ENCODE measurements at places on chromosomes 6 and 20.

DNA sequence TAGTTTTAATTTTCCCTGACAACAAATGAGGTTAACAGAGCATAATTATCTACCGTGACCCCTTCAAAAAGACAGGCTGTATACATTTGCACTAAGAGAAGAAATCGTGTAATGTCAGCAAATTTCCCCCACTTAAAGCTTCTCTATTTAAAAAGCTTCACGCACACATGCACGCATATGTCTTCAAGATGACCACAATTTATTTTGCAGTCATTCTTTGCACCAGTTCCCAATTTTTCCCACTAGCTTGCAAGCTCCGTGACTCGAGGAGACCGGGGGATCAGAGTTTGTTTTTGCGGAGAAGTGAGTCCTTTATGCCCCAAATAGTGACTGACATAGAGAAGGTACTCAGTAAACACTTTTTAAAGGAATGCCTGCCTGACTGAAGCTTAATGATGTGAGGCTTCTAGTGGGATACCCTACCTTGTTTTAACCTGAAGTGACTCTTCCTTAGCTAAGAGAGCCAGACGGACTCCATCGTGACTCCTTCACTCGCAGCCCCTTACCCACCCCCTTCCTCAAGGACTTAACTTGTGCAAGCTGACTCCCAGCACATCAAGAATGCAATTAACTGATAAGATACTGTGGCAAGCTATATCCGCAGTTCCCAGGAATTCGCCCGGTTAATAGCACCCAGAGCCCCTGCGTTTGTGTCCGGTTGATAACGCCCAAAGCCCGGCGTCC lies 9.3 kb upstream of the NQO2 start:
- DNase-seq = no peak

- DNase-seq = no peak
Measured at GRCh38 chr6:87522686-87523085, 49.9 kb downstream of the SLC35A1 start.

GRCh38 chr6:68729377-68729903 lies 94.4 kb downstream of the ADGRB3 start:
- DNase-seq = no peak

- DNase-seq = no peak
Measured at GRCh38 chr6:107185391-107185970, 70.2 kb upstream of the BEND3 start.

GRCh38 chr6:36312854-36313648 lies 23.6 kb downstream of the BNIP5 start:
- DNase-seq = no peak

DNA sequence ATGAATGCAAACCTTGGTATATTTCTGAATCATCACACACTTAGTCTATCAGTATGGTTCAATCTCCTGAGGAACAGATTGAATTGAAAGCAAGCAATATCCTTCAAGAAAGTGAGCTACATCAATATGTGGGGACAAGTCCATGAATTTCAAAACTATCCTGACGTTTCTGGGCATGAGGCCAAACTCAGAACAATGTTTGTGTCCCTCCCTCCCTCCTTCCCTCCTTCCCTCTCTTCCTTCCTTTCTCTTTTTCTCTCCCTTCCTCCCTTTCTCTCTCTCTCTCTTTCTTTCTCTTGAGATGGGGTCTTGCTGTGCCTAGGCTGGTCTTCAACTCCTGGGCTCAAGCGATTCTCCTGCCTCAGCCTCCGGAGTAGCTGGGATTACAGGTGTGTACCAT lies 27.9 kb upstream of the SYNCRIP start:
- no peak for DNase-seq

- no peak for DNase-seq
Measured at GRCh38 chr6:28145231-28145630, 3.5 kb downstream of the ZKSCAN8 start.

- DNase-seq = no peak
Measured at GRCh38 chr6:83192456-83192855, 609 bp downstream of the PGM3 start.

- DNase-seq = no peak
Measured at GRCh38 chr20:21729316-21729715, 23.9 kb downstream of the PAX1 start.

DNA sequence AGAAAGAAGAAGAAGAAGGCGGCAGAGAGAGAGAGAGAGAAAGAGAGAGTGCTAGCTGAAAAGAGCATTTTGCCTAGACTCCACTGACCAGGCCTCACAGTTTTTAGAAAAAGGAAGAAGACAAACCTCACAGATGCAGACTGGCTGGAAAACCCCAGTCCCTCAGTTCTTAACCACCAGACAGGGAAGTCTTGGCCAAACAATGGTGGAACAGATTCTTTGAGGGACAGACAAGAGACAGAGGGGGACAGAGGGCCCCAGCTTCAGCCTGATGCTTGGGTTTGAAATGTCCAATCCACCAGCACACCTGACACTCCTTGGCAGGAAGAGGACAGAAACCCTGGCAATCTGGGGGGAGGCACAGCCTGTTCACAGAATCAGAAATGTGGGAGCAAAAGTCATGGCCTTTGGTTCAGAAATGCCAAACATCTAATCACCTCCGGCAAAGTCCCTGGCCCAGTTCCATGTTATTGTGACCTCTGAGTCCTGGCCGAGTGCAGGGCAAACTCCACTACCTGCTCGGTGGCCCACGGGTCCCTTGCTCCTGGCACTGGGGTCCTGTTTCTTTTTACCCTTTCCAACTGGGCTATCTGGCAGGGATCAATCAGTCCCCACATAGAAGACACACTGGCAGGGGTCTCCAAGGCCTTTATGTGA lies 235.2 kb downstream of the LY86 start:
- no peak for DNase-seq

- no peak for DNase-seq
Measured at GRCh38 chr6:134535831-134536230, 217.9 kb upstream of the SGK1 start.

GRCh38 chr6:127879685-127880084 lies 21.2 kb downstream of the THEMIS start:
- no peak for DNase-seq

GRCh38 chr20:50868509-50869495 lies 62.4 kb downstream of the ADNP start:
- no peak for DNase-seq

GRCh38 chr6:77774457-77774856 lies 121.6 kb downstream of the MEI4 start:
- DNase-seq = no peak

GRCh38 chr6:90459225-90459758 lies 127.6 kb downstream of the MAP3K7 start:
- DNase-seq = no peak

- DNase-seq = no peak
Measured at GRCh38 chr6:1665214-1665613, 55.5 kb downstream of the FOXC1 start.

- no peak for DNase-seq
Measured at GRCh38 chr20:44494266-44494665, 18.6 kb downstream of the TTPAL start.

- DNase-seq = no peak
Measured at GRCh38 chr6:44194326-44194725, 22.4 kb upstream of the MYMX start.

GRCh38 chr20:23966927-23967615 lies 21.5 kb downstream of the GGTLC1 start:
- no peak for DNase-seq

GRCh38 chr20:38473367-38473795 lies 738 bp downstream of the RALGAPB start:
- no peak for DNase-seq

DNA sequence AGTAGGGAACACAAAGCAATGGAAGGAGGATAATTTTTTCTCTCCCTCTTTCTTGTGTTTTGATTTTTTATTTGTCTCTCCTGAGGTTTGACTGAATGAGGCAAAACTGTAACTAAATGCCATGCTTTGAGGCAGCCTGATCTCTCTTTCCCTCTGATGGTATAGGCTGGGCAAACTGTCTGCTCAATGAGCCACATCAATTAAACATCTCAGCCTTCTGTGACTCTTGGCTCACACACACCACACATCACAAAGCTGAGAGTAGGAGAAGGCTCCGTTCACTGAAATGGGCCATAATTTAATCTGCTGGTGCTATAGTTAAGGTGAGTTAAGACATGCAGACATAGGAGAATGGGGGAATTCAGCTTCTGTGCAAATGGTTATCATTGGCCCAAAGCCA lies 28.1 kb upstream of the SCGN start:
- no peak for DNase-seq

DNA sequence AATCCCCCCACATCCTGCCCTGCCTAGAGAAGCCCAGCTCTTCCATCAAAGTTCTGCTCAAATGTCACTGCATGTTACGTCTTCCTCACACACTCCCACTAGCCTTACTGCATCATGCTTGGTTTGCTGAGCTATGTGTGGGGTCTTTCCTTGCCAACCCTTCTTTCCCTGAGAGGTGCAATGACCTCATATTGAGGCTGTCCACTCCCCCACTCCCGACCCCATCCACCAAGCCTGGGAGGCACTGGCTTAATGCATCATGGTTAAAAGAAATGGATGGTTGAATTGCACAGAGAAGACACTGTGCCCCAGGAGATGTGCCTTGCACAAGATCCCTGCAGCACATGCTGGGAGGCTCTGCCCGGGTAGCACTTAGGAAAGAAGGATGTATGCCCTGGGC lies 7.7 kb upstream of the IRF4 start:
- no peak for DNase-seq

DNA sequence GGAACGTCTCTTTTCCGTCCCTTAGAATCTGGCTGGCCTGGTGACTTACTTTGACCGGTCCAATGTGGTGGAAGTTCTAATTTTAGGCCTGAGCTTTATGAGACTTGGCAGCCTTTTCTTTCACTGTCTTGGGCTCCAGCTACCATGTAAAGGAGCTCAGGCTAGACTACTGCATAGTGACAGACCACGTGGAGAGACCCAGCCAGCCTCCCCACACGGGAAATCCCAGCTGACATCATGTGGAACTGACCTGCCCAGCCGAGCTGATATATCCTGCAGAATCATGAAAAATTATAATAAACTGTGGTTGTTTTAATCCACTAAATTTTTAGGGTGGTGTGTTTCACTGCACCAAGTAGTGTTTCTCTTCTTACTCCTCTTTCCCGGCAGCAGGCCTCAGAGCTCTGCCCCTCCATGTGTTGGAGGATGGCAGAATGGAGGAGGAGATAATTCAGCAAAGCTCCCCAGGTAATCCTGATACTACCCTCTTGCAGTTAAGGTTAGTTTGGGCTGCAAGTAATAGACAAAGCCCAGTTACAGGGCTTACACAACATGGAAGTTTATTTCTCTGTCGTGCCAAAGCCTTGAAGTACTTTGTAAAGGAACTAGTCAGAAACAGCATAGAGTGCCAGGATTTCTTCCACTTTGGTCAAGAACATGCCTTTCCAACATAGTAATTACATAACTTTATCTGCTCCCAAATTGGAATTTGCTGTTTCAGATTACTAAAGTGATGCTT lies 87.5 kb downstream of the SH3BGRL2 start:
- DNase-seq = no peak

DNA sequence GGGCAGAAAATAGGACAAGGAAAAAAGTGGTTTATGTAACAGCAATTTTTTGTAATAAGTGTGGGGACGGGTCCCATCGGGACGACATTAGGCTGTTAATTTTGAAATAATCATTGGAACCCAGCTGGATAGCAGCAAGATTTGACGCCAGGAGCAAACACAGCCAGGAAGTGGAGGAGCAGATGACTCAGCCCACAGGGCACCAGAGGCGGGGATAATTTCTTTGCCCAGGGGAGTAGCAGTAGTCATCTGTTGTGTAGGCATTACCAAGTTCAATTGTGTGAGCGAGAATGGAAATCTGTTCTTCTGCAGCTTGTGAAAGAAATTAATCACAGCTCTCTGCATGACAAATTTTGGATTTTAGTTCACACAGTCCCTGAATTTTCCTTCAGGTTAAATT lies 22.6 kb upstream of the RIN2 start:
- no peak for DNase-seq

- no peak for DNase-seq
Measured at GRCh38 chr6:3138341-3138740, 19.0 kb downstream of the TUBB2A start.

DNA sequence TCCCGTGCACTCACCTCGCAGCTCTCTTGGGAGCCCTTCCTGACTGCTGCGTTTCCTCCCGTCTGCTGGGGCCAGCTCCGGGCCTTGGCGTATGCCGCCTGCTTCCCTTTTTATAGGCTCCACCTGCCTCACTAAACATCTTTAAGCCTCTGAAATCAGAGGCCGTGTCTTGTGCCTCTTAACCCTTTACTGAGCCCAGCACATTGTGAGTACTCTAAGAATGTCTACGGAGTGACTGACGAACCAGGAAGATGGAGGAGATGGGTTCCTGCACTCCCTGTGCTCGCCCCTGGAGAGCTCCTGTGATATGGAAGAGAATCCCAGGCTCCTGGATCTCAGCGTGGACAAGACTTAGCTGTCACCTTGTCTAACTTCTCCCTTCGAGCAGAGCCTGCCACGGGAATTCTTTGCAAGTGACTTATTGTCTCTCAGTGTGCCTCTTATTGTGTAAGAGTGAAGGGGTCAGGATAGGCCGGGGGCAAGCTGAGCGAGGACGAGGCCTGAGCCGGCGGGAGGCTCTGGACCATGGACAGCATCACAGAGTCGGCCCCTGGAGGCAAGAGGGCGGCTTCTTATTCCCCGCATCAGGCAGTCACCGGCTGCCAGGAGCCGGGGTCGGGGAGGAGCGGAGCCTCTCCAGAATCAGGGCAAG lies 70.9 kb upstream of the CCDC167 start:
- no peak for DNase-seq

DNA sequence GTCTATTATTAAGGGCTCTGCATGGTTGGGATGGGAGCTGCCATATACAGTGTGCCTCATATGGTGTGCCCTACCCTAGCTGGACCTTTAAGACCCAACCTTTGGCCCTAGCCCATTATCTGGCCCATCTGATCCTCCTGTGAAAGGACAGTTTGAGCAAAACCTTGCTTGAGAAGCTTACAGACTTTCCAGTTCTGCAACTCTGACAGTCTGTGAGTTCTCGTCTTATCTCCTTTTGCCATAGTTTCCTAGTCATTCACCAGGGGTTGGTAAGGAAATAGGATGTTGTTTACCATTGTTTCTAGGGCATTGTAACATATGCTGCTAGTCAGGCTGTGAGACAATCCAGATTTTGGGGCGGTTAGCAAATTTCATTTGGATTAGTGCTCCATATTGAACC lies 17.2 kb downstream of the CTNNBL1 start:
- DNase-seq = no peak

GRCh38 chr6:16326971-16327776 lies 88.8 kb downstream of the GMPR start:
- DNase-seq = no peak

DNA sequence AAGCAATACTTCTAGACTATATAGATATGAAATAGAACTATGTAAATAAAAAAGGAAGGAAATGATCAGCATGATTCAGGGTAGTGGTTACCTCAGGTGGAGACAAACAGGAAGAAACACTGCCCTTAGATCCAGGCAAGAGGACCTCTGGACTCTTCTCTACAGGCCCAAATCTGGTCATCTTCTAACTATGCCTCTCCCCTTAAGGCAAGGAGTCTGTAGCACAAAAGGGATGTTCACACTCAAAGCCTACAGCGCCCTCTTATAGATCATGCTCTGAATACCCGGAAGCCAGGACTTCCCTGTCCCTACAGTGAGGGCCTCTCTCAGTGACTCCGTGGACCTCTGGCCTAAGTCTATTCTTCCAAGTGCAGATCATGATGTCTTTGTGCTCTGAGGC lies 30.4 kb upstream of the HIVEP2 start:
- no peak for DNase-seq

- DNase-seq = no peak
Measured at GRCh38 chr6:4599924-4600323, 176.3 kb upstream of the CDYL start.

All from stimulated activated CD8-positive, alpha-beta memory T cell treated with anti-CD3 and anti-CD28 coated beads, Interleukin-4, amount 100 ng/mL, for 4 hours (primary cell).